ENCODE measurements at places on chromosomes 6 and 20.

DNA sequence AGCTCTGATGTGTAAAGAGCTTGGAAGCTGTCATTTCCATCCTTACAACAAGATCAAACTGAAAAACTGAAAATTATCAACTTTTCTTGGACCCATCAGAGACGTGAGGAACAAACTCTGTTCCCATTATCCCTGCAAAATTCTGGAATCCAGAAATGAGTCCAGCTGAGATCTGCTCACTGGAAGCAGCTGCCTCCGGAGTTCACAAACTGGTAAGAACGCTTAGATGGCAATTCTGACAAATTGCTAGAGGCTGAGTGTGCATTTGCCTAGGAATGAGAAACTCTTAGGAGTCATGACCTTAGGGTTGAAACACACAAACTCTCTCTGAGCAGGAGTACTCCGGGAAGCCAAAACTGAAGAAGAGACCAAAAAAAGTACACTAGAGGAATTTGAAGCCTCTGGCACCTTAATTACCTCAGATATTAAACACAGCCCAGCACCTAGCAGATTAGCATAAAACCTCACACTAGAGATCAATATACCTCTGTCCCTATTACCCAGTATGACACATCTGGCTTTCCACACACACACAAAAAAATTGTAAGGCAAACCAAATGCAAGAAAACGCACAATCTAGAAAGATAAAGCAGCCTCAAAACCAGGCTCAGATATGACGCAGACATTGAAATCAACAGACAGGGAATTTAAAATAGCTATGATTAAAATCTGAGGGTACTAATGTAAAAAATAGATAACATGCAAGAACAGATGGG, 233.5 kb upstream of the SGK1 start:
- no peak overlapping the region for H3K27ac ChIP-seq
- no peaks in the 10 kb centered on the region for H3K4me1 ChIP-seq
- DNase-seq, result no peak
- H3K27me3 ChIP-seq, result no peaks in the 10 kb centered on the region
- H3K36me3 ChIP-seq, result no peaks in the 10 kb centered on the region
- H3K4me3 ChIP-seq, result no peak overlapping the region

DNA sequence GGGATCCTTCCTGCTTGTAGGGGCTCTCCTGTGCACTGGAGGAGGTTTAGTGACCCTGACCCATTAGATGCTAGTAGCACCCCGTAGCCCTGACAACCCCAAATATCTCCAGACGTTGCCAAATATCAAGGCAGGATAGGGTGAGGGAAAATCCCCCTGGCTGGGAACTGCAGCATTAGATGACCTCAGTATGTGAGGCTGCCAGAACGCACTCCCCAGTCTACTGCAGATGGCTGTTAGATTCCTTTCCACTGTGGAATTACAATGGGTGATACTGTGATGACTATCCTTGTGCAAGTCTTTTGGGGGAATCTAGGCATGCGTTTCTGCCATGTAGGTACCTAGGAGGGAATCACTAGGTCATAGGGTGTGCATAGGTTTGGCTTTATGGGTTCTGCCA, 226.3 kb upstream of the KCNG1 start:
- no peak for DNase-seq
- H3K36me3 ChIP-seq, result no peaks in the 10 kb centered on the region
- no peak overlapping the region for H3K4me3 ChIP-seq
- H3K27me3 ChIP-seq, result no peaks in the 10 kb centered on the region
- H3K27ac ChIP-seq, result no peak overlapping the region

DNA sequence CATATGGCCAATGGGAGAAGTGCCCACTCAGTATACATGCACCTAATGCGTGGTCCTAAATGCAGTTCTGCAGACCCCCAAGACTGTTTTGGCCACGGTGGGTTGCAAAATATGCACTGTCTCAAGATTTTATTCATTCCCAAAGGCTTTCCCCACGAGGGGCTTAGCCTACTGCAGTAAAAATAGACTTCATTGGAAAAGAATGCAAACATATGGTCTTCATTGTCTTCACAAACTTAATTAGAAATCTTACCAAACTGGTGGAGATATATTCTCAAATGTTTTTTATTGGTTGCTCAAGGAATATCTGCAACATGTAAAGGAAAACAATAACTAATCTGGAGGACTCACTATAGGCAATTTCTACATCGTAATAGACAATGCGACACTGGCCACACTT, 31.6 kb upstream of the PRL start:
- no peak overlapping the region for H3K27ac ChIP-seq
- no peak overlapping the region for H3K4me3 ChIP-seq
- no peaks in the 10 kb centered on the region for H3K4me1 ChIP-seq
- no peaks in the 10 kb centered on the region for H3K36me3 ChIP-seq
- no peaks in the 10 kb centered on the region for H3K27me3 ChIP-seq

DNA sequence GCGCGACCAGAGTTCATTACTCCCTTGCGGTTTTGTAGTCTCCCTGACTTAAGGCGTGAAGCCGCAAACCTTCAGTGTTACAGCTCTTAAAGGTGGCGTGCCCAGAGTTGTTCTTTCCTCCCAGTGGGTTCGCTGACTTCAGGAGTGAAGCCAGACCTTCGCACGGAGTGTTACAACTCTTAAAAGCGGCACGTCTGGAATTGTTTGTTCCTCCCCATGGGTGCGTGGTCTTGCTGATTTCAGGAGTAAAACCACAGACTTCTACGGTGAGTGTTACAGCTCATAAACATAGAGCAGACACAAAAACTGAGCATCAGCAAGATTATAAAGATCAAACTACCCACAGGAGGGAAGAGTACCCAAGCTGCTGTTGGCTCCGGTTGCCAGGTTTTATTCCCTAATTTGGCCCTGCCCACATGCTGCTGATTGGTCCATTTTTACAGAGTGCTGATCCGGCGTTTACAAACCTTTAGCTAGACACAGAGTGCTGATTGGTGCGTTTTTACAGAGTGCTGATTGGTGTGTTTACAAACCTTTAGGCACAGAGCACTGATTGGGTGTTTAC, 10.4 kb downstream of the TMEM14C start:
- no peak overlapping the region for H3K27ac ChIP-seq
- no peaks in the 10 kb centered on the region for H3K36me3 ChIP-seq
- DNase-seq, result no peak
- no peaks in the 10 kb centered on the region for H3K4me1 ChIP-seq
- H3K4me3 ChIP-seq, result no peak overlapping the region

DNA sequence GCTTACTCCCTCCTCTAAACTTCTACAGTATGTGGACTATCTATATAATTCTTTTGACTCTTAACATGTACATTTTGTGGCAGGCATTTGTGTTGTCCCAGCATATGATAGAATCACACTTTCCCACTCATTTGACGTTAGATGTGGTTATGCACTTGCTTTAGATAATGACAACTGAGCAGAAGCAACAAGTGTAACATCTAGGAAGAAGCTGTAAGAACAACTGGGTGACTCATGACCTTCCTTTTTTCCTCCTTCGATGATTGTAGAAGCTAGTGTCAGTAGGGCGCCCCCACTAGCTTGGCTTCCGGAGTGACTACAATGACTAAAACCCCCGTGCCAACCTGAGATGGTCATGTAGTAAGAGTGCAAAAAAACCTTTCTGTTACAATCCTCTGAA, 74.6 kb upstream of the CEP85L start:
- H3K4me1 ChIP-seq, result peaks cover 5% of the 10 kb centered on the region
- H3K27me3 ChIP-seq, result no peaks in the 10 kb centered on the region
- no peak overlapping the region for H3K4me3 ChIP-seq
- H3K36me3 ChIP-seq, result no peaks in the 10 kb centered on the region
- H3K27ac ChIP-seq, result no peak overlapping the region

DNA sequence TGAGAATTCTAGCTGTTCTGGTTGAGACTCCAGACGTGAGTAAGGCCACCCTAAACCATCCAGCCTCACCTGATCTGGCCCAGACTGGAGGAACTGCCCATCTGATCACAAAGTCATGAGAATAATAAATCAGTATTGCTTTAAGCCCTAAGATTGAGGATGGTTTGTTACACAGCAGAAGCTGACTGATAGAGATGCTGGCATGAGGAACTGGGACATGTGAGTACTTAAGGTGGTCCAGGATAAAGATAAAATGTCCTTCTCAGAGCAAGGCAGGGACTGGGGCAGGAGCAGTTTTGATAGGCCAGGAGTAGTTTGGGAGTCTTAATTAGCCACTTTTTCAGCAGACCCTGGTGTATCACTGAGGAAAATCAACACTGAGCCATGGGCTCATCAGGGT, 6.8 kb downstream of the GTSF1L start:
- no peak for DNase-seq

- H3K27me3 ChIP-seq, result no peaks in the 10 kb centered on the region
- H3K36me3 ChIP-seq, result no peaks in the 10 kb centered on the region
- H3K4me1 ChIP-seq, result peaks cover 50% of the 10 kb centered on the region
- peak overlapping the region; percentile 1 for H3K4me3 ChIP-seq
These were observed 122.6 kb downstream of the LRRC1 start for GRCh38 chr6:53917464-53917842.

- H3K27me3 ChIP-seq, result peaks cover 93% of the 10 kb centered on the region
- H3K27ac ChIP-seq, result no peak overlapping the region
- no peak overlapping the region for H3K4me3 ChIP-seq
- no peaks in the 10 kb centered on the region for H3K36me3 ChIP-seq
- no peaks in the 10 kb centered on the region for H3K4me1 ChIP-seq
These were observed 92.7 kb downstream of the EDN3 start for GRCh38 chr20:59393142-59393541.

- no peak for DNase-seq
- no peaks in the 10 kb centered on the region for H3K36me3 ChIP-seq
- 0 out of 2 replicates have a peak, but pooled peaks cover 5% of the 10 kb centered on the region for H3K4me1 ChIP-seq
- H3K27me3 ChIP-seq, result no peaks in the 10 kb centered on the region
- H3K27ac ChIP-seq, result no peak overlapping the region
These were observed 155.8 kb downstream of the SOBP start for GRCh38 chr6:107645740-107646139.

DNA sequence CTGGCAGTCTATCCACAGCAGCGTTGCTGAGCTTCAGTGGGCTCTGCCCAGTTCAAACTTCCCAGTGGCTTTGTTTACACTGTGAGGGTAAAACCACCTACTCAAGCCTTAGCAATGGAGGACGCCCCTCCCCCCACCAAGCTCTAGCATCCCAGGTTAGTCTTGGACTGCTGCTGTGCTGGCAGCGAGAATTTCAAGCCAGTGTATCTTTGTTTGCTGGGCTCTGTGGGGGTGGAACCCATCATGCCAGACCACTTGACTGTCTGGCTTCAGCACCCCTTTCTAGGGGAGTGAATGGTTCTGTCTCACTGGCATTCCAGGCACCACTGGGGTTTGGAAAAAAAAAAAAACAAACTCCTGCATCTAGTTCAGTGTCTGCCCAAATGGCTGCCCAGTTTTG, 249.7 kb upstream of the SYNCRIP start:
- H3K4me1 ChIP-seq, result no peaks in the 10 kb centered on the region
- no peaks in the 10 kb centered on the region for H3K36me3 ChIP-seq
- no peak overlapping the region for H3K27ac ChIP-seq
- DNase-seq, result no peak

DNA sequence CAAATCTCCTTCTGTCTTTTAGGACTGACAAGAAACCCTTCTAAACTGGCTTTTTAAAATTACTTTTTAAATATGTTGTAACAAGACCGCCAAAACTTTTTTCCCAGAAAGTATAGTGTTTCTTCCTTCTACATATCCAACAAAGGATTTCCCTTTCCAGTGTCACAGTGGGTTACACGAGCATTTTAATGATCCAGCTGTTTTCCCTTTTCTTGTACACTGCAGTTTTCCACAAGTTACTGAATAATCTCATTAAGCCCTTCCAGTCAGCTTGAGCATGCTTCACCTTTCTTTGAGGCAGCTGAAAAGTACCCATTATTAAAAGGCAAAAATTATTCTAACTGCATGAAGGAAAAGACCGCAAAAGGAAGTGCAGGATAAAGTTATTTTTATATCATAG, 48.6 kb downstream of the CD24 start:
- H3K4me3 ChIP-seq, result no peak overlapping the region
- no peak overlapping the region for H3K27ac ChIP-seq
- no peaks in the 10 kb centered on the region for H3K4me1 ChIP-seq
- H3K36me3 ChIP-seq, result no peaks in the 10 kb centered on the region
- no peak for DNase-seq
- H3K27me3 ChIP-seq, result no peaks in the 10 kb centered on the region

- no peak overlapping the region for H3K4me3 ChIP-seq
- no peaks in the 10 kb centered on the region for H3K4me1 ChIP-seq
- peak; percentile 77 for DNase-seq
These were observed 192.5 kb downstream of the PTPRK start for GRCh38 chr6:128327890-128328289.

GRCh38 chr6:130366107-130367005, 539 bp downstream of the TMEM200A start:
- H3K4me1 ChIP-seq, result no peaks in the 10 kb centered on the region
- no peaks in the 10 kb centered on the region for H3K36me3 ChIP-seq
- H3K27ac ChIP-seq, result no peak overlapping the region

DNA sequence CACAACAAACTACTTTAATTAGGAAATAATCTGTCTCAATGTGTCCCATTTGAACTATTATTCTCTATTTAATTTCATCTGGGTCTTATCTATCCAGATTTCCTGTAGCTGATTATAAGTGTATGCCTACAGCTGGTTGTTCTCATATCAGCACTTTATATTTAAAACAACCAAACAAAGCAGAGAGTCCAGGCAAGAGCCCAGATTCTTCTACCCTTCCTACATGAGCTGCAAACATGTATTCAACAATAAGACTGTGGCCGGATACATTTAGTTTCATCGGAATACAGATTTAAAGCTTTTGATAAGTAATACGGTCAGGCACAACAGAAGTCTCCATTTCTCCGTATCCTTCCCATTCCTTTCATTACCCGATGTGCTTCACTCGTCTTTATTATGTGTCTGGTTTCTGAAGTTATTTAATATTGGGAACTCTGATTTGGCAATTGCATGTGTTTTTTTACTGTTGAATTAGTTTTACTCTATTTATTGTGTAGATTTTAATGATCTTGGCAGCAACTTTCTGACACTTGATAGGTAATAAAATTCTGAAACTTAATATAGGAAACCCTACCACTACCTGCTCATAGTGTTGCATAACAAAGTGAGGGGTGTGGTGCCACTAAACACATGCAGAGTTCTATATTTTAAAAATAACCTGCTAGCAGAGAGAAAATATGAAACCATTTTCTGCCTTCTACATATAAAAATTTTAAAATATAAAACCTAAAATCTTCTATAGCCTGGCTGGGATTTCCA, 653.5 kb upstream of the PTCHD4 start:
- H3K4me3 ChIP-seq, result no peak overlapping the region
- no peaks in the 10 kb centered on the region for H3K4me1 ChIP-seq
- no peaks in the 10 kb centered on the region for H3K36me3 ChIP-seq
- DNase-seq, result no peak
- H3K27ac ChIP-seq, result no peak overlapping the region

- no peaks in the 10 kb centered on the region for H3K4me1 ChIP-seq
- no peaks in the 10 kb centered on the region for H3K36me3 ChIP-seq
- no peak overlapping the region for H3K27ac ChIP-seq
- DNase-seq, result no peak
- no peak overlapping the region for H3K4me3 ChIP-seq
- no peaks in the 10 kb centered on the region for H3K27me3 ChIP-seq
These were observed 110.5 kb upstream of the CDYL start for GRCh38 chr6:4665489-4666417.

GRCh38 chr20:37257988-37258387, 3.6 kb downstream of the GHRH start:
- no peak overlapping the region for H3K27ac ChIP-seq
- H3K36me3 ChIP-seq, result no peaks in the 10 kb centered on the region
- no peak overlapping the region for H3K4me3 ChIP-seq
- no peaks in the 10 kb centered on the region for H3K4me1 ChIP-seq
- no peak for DNase-seq

- H3K27me3 ChIP-seq, result no peaks in the 10 kb centered on the region
- no peaks in the 10 kb centered on the region for H3K36me3 ChIP-seq
- DNase-seq, result no peak
These were observed 102.1 kb upstream of the TMEM181 start for GRCh38 chr6:158457616-158458278.

Data from MM.1S (cell line).